ENCODE measurements at places on chromosomes 11 and 22.

DNA sequence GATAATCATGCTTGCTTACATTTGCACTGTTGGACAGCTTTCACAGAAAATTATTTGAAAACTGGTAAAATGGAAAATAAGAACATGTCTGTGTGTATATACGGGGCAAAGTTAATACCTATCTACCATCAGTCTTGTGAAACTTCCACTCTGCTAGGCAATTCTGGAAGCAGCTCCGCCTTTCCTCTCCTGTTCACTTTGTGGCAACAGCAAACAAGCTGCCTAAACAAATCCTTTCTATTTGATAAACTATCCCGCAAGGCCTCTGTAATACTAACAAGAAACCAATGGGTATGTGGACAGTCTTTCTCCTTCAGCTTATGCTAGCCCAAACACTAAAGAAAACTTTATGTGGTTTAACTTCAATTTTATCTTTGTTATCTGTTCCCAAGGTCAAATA lies 39.2 kb upstream of the RAPSN start:
- DNase-seq: no peak

GRCh38 chr11:130413405-130414106 lies 14.9 kb downstream of the ADAMTS8 start:
- DNase-seq: no peak

GRCh38 chr22:43946384-43946667 lies 8.9 kb upstream of the SAMM50 start:
- no peak for DNase-seq

DNA sequence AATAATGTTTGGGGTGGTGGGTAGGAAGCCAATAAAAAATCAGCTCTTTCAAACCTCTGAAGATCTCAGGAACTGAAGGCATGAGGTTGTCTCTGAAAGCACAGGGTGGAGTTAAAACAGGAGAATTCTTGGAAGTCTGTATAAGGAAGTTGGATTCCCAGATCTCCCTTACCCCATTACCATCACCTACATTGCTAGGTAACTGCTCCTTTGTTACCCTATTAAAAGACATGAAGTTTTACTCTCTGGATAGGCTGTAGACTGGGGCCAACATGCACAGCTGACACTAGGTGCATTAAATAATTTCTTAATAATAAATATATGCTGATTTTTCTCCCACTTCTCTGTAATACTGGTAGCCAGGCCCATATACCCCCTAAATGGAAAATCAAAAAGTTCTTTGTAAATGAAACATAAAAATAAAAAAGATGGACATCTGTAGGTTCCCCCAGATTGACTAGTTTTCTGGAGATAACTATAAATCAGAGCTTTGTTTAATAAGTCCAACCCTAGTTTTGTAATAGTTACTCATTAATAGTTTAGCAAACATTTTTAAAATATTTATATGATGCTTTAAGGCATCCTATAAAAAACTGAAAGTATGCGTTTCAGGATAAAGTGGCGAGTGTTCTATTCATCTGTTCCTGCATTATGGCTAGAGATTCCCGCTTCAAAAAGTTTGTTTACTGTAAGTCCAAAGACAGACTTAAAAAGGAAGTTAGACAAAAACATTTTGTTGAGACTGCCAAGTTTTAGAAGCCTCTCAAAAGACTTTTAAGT lies 63.8 kb downstream of the KIF18A start:
- no peak for DNase-seq

- DNase-seq: no peak
Measured at GRCh38 chr11:73945396-73945795, 5.4 kb upstream of the DNAJB13 start.

DNA sequence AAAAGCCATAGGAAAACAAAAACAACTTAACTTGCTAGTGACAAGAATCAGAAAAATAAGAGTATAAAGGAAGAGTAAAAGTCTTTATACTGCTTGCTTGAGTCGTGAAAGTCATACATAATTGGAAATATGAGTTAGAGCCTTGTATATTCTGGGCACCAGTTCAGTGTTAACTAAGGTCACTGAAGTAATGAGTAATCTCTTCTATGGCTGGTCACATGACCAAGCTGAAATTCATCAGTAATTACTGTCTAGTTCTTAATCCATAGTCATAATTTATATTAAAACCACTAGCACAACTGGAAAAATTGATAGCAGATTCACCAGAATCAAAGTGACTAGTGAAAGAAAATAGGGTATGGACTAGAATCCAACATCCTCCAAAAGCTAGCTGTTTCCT lies 84.4 kb upstream of the SLC5A12 start:
- no peak for DNase-seq

DNA sequence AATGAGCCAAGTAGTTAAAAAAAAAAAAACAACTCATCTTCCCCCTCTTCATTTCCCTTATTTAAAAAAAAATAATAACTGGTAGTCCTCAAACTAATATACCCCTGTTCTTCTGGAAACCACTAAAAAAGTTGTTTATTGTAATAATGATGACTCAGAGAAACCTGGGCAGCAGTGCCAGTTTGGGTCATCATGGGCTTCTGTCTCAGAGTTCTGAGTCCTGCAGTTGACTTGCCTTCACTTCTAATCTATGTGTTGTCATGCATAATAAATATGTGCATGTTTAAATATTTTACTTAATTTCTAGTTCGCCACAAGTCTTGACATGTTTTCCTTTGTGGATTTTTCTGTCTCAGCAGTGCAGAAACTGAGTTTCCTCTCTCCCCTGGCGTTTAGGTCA lies 46.8 kb downstream of the PPP2R1B start:
- no peak for DNase-seq

DNA sequence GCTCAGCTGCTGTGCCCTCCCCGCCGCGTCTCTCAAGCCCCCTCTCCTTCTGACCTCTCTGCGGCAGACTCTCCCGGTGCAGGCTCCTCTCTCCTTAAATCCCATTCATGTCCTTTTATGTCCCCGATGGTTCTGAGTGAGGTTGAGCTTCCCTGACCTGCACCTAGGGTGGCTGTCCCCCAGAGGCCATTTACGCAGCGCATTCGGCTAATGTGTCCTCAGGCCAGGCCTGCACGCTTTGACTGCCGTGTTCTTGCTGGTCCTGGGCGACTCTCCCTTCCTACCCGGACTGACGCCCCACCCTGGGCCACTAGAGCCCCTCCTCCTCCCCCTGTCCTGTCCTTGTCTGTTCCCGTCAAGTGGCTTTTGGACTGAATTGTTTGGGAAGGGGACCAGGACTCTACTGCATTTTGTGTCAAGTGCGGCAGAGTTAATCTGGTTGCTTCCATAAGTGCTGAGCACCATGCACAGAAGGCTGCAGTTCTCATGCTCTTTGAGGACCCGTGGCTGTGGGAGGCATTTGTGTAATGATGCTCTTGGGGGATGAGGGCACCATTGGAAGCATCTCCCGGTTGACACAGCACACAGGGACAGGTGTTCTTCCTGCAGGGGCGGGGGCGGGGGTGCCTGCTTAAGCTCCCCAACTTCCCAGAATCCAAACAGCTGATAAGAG lies 37.1 kb downstream of the IGHMBP2 start:
- no peak for DNase-seq

GRCh38 chr11:134374171-134374570 lies 37.9 kb downstream of the B3GAT1 start:
- no peak for DNase-seq

Measured in stimulated activated CD8-positive, alpha-beta memory T cell treated with anti-CD3 and anti-CD28 coated beads, Interleukin-2, amount 100 ng/mL, for 1 hour (primary cell).